ENCODE measurements at places on chromosomes 5 and 9.

DNA sequence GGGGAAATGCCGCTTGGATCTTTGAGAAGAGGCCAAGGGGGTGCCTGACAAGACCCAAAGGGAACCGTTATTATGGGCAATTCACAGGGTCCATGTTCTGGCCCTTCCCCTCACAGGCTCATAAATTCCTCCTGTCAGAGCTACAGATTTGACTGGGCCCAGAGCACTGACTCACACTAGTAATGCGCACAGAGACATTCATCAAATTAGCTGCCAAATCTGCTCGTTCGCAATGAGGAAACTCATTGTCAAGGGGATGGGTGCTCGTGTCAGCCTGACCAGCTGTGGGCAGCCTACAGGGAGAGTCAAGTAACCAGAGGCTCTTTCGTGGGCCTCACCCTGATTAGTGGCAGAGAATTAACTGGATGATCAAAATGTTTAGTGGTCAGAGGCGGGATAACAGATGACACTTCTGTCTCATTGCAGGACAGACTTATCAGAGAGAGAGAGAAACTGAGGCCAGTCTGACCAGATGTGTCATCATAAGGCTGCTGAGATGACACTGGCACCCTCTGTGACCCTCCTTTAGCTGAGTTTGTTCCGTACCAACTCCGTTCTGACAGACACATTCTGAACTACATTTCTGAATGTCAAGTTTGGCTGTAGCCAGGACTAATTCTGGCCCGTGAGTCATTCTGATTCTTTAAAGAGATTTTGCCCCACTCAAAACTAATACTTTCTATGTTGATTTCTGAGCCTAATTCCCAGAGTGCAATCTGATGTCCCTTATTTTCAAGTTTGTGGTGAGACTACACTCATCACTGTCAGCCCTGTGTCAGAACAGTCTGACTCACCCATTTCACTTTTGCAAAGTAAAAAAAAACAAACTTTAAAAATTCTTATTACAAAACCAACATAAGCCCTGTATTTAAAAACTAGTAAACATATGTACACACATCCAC lies 377.1 kb downstream of the ACTL7B start:
- peak; percentile 82 for DNase-seq

- DNase-seq, result no peak
Measured at GRCh38 chr9:134181648-134182034, 17.3 kb upstream of the RNU6ATAC start.

DNA sequence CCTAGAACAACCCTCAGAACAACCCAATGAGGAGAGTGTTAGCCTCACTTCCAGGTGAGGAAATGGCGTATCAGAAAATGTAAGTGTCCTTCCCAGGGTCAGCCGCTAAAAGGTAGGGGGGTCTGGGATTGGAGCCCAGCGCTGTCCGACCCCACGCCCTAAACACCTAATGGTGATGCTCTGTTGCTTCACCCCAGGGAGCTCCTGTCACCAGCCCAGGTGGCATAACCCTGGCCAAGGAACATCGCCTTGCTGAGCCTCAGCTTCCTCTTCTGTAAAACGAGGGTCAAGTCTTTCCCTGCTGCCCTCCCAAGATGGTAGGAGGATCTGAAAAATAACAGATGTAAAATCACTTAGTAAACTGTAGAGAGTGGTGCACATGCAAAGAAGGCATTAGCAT lies 132.5 kb downstream of the PAX5 start:
- DNase-seq, result no peak

DNA sequence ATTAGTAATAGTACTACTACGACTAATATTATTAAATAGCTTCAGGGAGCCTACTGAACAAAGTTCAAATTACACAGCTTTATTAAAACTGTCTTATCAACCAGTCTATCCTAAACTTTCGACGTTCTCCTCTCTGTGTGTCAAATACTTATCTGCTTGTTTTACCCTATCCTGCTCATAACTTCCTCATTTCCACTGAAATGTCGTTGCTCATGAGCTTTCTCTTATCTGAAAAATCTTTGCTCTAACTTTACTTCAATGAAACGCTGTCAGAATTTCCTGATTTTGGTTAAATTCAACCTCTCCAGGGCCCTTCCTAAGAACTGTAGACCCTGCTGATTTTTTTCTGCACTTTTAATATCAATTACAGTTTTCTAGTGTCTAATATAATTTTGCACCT lies 1431.0 kb upstream of the WWC1 start:
- no peak for DNase-seq

GRCh38 chr5:135116160-135116561 lies 82.1 kb upstream of the PITX1 start:
- DNase-seq, result no peak

DNA sequence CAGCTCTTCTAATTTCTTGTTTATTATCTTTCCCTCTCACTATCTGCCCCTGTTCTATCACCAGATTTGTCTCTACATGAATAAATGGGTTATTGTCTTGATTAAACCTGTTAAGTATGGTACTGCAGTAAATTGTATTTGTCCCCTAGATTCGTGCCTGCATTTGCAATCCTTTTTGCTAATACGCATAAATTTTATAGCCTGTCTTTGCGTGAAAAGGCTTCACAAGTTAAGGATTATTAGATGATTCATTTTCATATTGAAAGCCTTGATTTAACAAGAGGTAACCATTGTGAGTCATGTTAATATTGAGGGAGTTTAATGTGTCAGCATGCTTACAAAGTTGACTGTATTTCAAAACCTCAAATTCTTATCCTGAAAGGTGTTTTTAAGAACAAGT lies 204.6 kb downstream of the PCSK1 start:
- no peak for DNase-seq

Data from RKO (cell line).